ENCODE measurements at places on chromosomes 1 and 21.

DNA sequence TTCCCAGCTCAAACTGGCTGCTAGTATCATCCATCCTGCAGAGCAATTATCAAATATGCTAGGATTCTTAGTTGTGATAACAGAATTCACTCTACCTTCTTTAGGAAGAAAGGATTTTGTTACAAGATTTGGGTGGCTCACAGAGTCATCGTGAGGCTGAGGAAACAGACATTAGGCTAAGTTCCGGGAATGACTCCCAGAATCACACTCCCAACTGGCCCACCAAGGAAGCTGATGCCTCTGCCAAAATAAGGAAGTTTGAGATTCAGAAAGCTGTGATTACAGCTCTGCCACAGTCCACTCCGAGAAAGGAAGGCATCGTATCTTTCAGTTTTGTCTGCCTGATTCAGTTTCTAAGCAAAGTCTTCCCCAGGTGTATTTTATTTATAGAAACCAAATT lies 50.6 kb upstream of the LYPLAL1 start:
- DNase-seq, result no peak

DNA sequence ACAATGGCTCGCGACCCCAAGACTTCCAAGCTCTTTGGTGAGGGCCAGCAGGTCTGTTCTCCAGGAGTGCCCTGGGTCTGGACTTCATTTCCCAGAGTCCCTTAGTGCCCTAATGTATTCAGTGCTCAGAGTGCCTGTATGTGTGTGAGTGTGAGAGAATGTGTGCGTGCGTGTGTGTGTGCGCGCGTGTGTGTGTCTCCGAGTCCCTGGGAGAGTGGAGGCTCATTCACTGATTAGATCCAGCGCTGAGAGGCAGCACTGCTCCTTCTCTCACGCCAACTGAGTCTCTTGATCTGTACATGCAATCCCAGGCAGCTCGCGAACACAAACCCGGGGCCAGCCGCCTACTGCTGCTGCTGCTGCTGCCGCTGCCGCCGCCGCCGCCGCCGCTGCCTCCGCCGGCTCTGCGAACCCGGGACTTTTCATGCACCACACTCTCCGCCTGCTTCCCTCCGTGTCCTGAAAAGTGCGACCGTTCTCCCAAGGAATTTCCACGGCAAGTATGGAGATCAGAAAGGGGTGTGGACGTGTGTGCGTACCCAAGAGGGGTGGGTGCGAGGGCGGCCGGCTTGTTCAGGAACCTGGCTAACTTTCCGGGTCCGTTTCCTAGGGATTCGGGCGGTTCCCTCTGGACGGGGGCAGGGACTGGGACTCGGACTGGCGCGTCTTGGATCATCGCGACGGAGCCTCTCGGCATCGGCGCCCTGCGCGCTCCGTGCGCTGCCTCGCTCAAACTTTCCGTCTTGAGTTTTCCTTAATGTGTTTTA lies at the start of gene RNF220:
RNF220 (plus strand) TSS at position 225 of the 767 bp plus-strand sequence.
- DNase-seq, result no peak

- DNase-seq, result no peak
Measured at GRCh38 chr1:156740237-156740740, 599 bp downstream of the MRPL24 start.

GRCh38 chr1:118201524-118201923 lies 16.5 kb upstream of the SPAG17 start:
- no peak for DNase-seq

GRCh38 chr1:162854245-162854882 lies 6.6 kb downstream of the CCDC190 start:
- DNase-seq, result no peak

DNA sequence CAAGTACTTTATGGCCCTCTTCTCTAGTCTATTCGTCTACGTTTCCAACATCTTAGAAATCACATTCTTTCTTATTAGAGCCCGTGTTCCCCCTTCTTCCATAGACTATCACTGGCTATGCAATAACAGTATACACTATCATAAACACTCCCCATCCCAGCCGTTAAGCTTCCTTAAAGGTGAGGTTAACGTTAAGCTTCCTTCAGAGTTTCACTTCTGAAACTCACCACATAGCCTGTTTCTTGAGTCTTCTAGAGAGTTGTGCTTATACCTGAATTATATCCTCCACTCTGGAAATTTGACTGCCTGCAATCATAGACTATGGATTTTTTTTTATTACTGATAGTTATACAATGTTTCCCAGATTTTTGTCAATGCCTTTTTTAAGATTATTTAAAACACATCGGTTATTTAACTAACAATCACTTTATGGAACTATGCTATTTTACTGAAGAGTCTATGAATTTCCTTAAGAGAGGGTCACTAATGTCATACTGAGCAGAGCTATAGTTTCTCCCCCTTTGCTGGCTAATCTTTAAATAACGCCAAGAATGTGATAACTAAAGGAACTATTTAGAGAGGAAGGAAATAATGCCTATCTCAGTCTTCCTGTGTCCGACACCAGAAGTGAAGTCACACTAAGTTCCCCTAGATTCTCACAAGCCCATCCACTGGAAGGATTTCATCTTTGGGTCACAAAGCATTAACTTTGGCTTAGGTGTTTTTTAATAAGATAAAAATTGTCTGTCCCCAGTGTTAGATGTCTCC lies 16.8 kb downstream of the FCER1A start:
- DNase-seq, result no peak

DNA sequence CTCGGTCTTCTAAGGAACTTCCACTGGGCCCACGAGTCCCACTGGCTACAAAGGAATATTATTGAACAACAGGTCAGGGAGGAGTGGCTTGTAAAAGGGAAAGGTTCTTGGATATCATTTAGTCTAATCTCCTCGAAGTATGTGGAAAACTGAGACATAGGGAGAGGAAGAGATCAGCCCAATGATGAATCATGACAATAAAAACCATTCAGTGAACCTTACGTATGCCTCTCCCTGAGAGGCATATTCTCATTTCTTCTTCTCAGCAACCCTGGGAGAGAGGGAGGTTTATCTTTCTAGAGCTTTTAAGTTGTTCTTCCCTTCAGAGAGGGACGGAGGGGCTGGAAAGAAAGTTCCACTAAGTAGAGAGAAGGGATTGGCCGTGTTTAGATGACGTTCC lies 5.3 kb upstream of the MOB3C start:
- DNase-seq, result no peak

GRCh38 chr1:36775716-36776115 lies 258.6 kb downstream of the GRIK3 start:
- DNase-seq, result no peak

- no peak for DNase-seq
Measured at GRCh38 chr21:41819856-41820281, 53.0 kb upstream of the RIPK4 start.

GRCh38 chr1:154998818-154999570 lies 3.6 kb upstream of the ZBTB7B start:
- DNase-seq, result no peak

GRCh38 chr1:153849487-153850185 lies 73.1 kb downstream of the GATAD2B start:
- DNase-seq, result no peak

Measured in activated T-helper 1 cell treated with anti-CD3 and anti-CD28 coated beads, Interleukin-2, amount 50 U/mL, for 16 hours (primary cell).